Stimulated activated CD4-positive, alpha-beta T cell treated with anti-CD3 and anti-CD28 coated beads, Interleukin-1b, Interleukin-23, amount 100 ng/mL, for 1 hour (primary cell): ENCODE measurements at places on chromosomes 2 and 18.
A peak's percentile ranks its signal among the peaks of the same experiment; 100 is the strongest.

DNA sequence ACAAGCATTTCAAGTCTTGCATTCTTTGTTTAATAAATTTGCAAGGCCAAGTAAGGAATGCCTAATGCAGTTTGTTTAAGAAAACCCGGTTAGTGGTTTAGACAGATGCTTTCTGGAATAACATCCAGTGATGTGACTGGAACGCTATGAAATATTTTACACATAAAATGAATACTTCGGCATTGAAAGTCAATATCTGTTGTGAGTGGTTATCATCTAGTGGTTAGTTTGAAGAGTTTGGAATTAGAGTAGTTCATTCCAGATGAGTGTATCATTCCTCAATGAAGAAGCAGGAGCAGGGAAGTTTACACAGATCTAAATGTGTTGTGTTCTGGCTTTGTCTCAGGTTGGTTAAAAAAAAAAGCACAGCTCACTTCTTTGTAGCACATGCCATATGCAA lies 608.0 kb upstream of the PIK3C3 start:
- no peak for DNase-seq

DNA sequence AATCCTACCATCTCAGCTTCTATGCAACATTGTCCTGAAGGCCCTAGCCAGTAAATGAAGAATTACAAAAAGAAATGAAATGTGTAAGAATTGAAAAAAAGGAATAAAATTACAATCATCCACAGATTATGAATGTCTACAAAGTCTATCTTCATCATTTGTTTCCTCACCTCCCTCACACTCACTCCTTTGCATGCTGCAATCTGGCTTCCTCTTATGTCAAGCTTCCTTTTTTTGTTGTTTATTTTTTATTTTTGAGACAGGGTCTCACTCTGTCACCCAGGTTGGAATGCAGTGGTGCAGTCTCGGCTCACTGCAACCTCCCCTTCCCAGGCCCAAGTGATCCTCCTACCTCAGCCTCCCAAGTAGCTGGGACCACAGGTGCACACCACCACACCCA lies 129.0 kb downstream of the CABYR start:
- no peak for DNase-seq

DNA sequence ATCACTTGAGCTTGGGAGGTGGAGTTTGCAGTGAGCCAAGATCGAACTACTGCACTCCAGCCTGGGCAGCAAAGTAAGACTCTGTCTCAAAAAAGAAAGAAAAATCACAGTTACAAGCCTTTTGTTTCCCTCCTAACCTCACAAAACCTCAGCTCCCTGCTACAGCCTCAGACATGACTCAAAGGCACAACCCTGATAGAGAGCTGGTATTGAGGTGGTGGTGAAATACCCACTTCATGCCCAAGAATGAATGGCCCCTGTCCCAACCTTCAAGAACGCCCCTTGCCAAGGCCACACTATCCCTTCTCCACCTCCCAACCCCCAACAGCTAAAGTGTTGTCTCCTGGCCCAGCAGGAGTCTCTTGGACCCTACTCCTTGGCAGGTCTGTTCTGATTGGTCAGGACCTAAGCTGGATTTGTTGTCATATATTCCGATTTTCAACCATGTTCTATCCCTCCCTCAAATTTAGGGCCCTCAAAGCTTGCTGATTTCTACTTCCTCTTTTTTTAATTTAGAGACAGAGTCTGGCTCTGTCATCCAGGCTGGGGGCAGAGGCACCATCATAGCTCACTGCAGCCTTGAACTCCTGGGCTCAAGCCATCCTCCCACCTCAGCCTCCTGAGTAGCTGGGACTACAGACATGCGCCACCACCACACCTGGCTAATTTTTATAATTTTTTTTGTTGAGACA lies 61.9 kb upstream of the BZW1 start:
- DNase-seq, result no peak

- no peak for DNase-seq
Observed at GRCh38 chr2:158973116-158973956, 4.9 kb downstream of the TANC1 start.

GRCh38 chr18:76757335-76757734 lies 65.0 kb upstream of the ZNF236 start:
- DNase-seq, result no peak

DNA sequence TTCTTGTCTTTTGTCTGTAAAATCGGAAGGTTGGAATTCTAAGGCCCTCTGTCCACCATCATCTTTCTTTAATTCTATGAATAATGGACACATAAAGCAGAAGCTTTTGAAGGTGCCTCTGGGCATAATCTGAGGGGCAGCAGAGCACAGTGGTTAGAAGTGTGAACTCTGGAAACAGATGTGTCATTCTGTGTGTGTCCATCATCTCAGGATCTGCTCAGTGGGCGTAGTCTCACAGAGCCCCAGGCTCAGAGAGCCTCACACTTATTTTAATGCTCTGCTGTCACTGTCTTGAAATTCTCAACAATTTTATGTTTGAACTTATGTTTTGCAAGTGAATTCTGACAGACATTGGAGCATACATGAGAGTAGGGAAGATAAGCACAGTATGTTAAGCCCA lies 31.0 kb upstream of the CCDC93 start:
- DNase-seq, result no peak

DNA sequence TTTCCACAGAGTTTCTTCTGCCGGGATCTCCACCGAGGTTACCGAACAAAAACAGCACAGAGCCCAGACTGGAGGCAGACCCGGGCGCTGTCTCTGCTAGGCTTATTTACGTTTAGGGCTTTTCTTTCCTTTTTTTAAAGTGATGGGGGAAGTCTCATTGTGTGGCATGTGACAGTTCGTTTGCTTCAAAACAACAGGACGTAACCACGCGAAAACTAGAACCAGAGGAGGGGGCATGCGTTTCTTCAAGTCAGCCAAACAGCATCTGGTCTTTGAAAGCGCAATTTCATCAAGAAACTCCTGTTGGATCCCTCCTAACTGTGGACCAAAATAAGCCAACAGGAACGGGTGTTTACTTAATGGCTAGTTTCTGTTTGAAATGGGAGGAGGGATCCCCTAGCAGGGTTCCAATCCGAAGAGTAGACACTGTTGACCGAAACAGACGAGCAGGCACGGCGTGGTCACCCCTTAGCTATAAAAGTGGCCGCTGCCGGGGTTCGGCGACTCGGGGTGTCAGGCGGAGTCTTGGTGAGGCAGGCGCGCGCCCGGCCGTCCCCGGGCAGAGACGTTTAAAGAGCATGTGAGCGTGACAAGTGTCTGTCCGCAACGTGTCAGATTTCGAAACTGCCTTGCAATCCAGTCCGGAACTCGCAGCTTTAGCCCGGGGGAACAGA lies 997 bp upstream of the TGIF1 start:
- no peak for DNase-seq

DNA sequence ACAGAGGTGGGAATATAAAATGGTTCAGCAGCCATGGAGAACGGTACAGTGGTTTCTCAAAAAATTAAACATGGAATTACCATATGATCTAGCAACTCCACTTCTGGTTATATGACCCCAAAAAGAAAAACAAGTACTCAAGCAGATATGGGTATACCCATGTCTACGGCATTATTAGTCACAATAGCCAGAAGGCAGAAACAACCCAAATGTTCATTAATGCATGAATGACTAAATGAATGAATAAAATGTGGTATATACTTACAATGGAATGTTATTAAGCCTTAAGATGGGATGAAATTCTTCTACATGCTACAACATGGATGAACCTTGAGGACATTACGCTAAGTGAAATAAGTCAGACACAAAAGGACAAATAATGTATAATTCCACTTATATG lies 266.8 kb upstream of the FBXO11 start:
- DNase-seq, result no peak

GRCh38 chr2:32168513-32168912 lies 2.8 kb downstream of the SLC30A6 start:
- DNase-seq, result no peak

- no peak for DNase-seq
Observed at GRCh38 chr2:66472225-66472843, 37.4 kb downstream of the MEIS1 start.

DNA sequence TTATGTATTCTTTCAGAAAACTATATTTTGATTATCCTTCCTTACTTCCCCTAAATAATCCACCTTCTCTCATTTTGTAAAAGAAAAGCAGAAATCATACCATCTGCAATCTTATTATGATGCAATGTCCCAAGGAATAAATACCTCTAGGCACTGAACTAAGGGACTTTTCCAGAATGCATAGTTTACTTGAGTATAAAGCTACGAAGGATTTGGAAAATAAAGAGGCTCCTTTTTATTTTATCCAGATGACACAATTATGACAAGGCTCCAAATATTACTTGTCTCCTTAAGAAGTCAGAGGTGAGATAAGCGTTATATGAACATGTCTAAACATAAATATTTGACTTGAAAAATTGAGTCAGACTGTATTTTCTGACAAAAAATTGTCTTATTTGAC lies 72.1 kb downstream of the COL3A1 start:
- no peak for DNase-seq

DNA sequence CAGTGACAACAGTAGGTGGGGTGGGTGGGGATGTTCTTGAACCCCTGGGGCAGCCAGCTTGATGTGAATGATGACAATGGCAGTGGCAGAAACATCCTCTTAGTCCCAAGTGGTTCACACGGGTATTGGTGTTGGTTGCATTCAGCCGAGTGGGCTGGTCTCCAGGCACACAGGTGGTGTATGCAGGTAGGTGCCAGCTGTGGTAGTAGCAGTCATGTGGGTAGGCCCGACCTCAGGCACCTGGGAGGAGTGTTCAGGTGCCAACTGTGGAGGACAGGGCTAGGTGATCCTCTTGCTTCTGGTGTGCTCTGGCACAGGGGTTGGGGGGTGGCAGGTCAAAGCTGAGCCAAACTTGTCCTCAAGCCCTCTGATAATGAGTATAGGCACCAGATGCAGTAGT lies 327.6 kb upstream of the CYP26B1 start:
- DNase-seq, result no peak

- DNase-seq, result no peak
Observed at GRCh38 chr18:47701134-47701533, 229.3 kb downstream of the SMAD2 start.

- DNase-seq, result no peak
Observed at GRCh38 chr2:41170589-41170988, 718.7 kb upstream of the SLC8A1 start.

DNA sequence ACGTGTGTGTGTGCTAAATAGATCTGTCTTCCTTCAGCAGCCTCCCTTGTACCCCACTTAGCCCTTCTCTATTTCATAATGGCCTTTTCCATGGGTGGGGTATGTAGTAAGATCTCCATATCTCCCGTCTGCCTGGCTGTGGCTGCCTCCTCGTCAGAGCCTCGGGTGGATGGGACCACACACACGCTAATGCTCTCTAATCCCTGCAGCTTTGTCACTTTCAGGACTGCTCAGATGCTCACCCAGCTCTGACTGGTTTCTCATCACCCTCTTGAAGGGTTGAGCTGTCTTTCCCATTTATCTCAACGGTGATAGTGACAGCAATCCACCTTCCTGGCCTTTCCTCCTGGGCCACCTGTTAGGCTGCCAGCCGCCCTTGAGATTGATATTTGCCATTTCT lies 95.3 kb downstream of the DCC start:
- no peak for DNase-seq

DNA sequence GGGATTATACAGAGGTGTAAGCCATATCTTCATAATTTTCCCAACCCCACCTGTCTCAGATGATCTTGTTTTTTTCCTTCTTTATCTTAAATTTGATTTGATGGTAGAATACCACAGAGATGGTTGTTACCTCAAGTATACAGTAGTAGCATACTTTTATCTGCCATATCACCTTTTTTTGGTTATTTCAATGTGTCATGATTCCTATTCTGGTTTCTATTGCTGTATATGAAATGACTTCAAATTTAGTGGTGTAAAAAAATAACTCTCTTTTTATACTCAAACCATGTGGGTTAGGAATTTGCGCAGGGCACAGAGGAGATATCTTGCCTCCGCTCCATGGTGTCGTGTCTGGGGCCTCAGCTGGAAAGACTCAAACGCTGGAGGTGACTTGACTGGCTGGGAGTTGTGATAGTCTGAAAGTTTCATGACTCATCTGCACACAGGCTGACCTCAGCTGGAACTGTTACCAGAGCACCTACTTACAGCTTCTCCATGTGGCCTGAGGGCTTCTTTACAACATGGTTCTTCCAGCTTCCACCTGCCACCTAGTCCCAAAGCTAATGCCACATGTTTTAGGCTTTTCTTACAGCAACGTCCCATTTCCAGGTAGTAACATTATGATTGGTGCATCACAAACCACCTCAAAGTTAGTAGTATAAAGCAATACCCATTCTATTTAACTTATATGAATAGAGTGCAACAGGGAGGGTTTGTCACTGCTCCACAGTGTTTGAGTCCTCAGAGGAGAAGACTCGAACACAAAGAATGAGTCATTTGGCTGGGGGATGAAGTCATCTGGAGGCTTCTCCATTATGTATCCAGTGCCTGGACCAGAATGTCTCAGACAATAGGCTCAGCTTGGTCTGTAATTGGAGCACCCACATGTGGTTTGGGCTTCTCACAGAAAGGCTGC lies 82.3 kb upstream of the XPO1 start:
- no peak for DNase-seq

DNA sequence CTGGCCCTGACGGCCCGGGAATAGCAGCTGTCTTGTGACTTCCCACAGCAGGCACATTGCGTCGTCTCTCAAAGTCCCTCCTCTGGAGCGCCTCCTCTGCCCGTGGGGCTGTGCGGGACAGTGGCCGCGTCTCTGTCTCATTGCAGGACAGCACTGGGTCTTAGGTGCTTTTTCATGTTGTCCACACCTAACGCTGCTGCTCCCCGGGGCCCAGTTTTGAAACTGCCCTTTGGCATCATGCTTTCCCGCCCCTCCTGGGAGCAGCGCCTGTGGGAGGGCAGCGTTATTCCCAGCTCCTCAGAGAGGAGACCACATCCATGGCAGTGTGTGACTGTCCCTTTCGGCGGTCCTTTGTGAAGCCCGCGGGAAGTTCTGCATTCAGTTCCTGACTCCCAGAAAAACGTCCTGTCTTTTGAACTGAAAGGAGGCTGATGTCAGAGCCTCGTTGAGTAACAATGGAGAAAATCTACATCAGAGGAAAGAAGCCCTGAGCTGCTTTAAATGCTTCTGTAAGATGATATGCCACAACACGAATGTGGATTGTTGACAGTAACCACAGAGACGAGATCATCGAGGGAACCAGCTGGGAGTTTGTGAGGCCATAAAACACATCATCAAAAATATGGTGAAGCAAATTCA lies 226.0 kb downstream of the FAM210A start:
- no peak for DNase-seq

- peak; percentile 76 for DNase-seq
Observed at GRCh38 chr2:136118819-136119716, 1.1 kb upstream of the CXCR4 start.

DNA sequence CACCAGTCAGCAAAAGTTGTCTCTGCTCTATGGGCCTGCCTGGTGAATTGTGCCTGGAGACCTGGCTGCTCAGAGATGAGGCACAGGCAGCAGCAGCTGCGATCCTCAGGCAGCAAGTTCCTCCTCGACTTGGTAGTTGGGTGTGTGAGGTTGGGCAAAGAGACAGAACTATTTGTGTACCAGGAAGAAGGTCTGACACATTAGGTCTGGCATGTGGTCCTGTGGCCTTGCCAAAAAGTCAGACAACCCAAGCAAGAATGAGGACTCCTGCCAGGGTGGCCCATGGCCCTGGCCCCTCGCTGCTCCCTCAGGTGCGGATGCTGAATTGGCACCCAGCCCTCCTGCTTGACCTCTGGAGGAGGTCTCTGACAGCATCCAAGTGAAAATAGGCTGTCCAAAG lies 192.7 kb downstream of the DYSF start:
- DNase-seq, result no peak
